ENCODE measurements at places on chromosomes 7 and 10.

DNA sequence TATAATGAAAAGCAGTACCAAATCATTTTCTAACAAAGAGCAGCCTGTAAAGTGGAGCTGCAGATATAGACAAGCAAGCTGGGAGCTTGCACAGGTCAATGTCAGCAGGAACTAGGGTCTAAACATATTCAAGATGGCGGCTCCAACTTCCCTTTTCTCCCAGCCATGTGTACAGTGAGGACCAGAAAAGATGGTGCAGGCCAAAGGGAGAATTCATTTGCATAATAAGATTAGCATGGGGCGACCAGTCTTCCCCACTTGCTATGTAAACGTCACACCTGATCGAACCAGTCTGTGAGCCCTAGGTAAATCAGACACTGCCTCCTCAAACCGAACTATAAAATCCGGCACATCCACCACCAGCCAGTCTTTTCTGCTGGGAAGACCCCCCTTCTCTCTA is 4.4 kb upstream of the RAPGEF5 start:
- DNase-seq = no peak

DNA sequence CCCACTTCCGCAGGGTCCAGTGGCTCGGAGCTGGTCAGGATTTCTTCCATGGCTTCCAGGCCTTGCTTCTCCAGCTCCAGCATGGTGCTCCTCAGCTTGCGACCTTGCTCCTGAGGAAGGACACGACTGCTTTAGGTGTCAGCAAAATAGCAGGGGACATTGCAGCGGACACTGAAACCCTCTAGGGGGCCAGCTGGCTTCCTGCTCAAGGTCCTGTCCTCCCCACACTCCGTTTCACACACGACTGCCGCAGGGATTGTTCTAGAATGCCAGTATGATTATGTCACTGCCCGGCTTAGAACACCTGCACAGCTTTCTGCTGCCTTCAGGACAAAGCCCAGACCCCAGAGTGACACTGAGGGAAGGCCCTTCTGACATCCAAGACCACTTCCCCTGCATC is 65.6 kb downstream of the SCRN1 start:
- DNase-seq = no peak

DNA sequence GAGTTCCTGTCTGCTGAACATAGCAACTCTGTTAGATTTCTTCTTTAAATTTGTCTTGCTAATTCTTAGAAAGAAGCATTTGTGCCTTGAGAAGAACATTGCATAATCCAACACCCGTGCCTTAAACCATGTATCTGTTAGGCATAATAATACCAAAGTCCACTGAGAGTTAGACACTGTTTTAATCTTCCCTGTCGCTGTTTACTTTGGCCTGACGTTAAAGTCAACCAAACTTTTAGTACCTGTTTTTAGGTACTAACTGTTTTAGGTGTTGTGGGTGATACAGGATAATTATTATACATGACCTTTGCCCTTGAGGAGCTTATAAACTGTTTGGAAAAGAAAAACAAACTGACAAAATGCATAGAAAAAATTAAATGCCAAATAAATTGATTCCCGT is 43.6 kb downstream of the KLHDC10 start:
- no peak for DNase-seq

DNA sequence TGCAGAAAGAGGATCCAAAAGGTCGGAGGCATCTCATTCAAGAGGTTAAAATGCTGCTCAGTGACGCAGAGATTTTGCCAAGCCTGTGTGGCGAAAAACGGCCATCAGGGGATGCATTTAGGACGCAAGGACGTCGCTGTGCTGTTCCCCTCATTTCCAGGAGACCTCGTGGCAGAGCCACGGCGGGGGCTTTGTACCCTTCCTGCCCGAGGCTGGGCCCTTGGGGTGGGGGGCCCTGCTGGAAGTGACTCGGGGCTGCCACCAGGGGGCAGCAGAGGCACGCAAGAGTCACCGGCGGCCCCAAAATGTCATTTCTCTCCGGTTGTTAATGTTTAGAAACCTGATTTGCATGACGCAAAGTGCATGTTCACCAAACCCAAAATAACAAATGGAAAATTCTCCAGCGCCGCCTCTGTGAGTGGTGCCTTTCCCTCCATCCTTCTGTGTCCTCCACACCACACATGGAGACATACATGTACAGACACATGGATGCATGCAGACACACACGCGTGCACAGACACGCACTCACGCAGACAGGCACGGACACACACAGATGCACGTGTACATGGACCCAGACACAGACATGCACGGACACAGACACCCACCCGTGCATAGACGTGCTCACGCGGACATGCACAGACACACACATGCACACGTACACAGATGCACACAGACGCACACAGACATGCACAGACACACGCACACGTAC is 51.0 kb upstream of the NKX6-2 start:
- DNase-seq = peak; percentile 84

- DNase-seq = no peak
Measured at GRCh38 chr10:46226900-46227558, 59.8 kb upstream of the ANTXRL start.

GRCh38 chr7:114649689-114650088 is 235.1 kb downstream of the FOXP2 start:
- DNase-seq = no peak

DNA sequence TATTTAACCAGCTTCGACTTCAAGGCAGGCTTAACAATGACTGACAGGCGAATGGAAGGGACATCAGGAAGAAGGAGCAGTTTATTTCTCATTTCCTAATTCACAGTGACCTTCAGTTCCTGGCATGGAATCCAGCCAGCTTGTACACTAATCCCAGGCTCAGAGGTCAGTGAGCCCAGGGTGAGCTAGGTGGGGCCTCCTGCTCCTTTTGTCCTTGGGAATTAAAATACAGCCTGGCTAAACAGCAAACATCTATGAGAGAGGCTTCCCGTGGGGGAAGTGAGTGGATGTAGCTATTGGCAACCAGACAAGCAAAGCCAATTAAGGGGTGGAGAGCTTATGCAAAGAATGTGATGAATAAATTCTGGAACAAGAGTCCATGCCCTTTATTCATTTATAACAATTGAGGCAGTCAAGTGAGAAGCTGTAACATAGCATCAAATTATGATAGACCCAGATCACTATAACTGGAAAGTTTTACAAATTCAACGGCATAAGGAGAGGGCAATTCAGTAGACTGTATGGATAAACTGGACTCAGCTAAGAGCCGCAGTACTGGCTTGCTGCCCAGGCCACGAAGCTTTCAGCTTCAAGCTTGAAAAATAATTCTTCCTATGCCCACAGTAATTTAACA is 57.1 kb downstream of the STK17A start:
- DNase-seq = peak; percentile 38

DNA sequence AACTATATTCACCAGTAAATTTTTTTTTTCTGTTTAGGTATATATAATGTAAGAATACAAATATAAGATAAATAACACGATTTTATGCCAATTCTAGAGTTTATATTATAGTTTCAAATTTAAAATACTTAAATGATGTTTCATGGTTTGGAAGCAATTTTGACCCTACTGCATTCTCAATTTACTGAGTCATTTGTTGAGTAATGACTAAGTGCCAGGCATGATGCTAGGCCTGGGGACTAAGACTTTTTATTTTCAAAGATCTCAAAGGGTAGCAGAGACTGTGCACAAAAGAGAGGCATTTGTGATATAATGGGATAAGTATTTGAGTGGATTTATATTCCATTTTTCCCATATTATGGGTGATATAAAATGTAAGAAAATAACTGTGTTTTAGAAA is 78.9 kb upstream of the SMIM30 start:
- peak; percentile 39 for DNase-seq

- DNase-seq = no peak
Measured at GRCh38 chr7:25572423-25572822, 344.1 kb upstream of the NPVF start.

GRCh38 chr7:4871056-4871680 is 9.3 kb upstream of the PAPOLB start:
- DNase-seq = no peak

GRCh38 chr10:25392132-25392531 is 217.3 kb downstream of the GPR158 start:
- no peak for DNase-seq

DNA sequence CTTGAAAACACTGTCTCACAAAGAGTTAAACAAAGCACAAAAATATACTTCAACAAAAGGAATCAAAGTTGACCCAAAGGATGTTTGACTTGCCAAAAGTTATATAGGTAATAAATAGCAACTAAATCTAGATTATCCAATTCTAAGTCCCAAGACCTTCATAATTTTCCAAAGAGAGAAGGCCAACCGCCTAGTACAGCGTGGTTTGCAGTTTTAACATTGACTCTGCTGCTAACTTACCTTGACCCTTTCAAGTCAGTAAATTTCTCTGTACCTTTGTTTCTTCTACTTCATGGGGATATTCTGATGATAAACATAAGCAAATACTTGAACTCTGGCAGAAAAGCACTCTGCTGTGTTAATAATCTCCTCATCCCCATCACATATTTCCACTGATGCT is 1.9 kb upstream of the GPR22 start:
- no peak for DNase-seq

Data from AG08396 (cell line).